Stimulated activated CD4-positive, alpha-beta T cell treated with anti-CD3 and anti-CD28 coated beads, Interleukin-1b, Interleukin-23, amount 100 ng/mL, for 4 hours (primary cell): ENCODE measurements at places on chromosomes 4 and X.

- DNase-seq: no peak
These were observed 142.9 kb upstream of the MBNL3 start for GRCh38 chrX:132631579-132632232.

DNA sequence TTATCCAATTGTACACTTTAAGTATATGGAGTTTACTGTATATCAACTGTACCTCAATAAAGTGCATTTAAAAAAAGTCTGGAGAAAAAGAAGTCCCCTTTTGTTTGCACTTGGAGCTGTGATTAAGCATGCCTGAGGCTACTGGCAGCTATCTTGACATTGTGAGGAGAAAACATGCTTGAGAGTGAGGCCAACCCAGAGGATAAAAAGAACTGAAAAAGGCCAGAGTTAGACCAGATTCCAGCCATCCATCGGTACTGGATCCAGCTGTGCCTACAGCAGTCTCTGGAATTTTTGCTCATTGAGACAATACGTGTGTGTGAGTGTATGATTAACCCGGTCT, 57.4 kb downstream of the LGI2 start:
- no peak for DNase-seq

GRCh38 chr4:38782452-38783108, at the start of gene TLR10:
TLR10 (minus strand) TSS chr4:38782990; CDS start chr4:38775590, 7,400 bp downstream.
- DNase-seq: no peak

DNA sequence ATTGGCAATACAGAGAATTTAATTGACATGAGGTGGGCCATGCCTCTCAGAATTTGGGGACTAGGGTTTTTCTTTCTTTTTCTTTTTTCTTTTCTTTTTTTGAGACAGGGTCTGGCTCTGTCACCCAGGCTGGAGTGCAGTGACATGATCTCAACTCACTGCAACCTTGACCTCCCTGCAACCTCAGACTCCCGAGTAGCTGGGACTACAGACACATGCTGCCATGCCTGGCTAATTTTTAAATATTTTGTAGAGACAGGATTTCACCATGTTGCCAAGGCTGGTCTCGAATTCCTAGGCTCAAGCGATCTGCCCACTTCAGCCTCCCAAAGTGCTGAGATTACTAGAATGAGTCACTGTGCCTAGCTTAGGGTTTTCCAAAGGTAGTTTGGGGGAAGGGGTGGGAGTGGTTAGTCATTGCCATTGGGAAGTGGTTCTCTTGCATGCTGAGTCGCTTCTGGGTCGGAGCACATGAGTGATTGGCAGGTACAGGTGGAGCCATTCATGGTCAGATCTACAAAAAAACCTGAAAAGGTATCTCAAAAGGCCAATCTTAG, 54.5 kb downstream of the MID2 start:
- no peak for DNase-seq

- DNase-seq: no peak
These were observed 321.6 kb downstream of the PPP3CA start for GRCh38 chr4:101025755-101026154.

DNA sequence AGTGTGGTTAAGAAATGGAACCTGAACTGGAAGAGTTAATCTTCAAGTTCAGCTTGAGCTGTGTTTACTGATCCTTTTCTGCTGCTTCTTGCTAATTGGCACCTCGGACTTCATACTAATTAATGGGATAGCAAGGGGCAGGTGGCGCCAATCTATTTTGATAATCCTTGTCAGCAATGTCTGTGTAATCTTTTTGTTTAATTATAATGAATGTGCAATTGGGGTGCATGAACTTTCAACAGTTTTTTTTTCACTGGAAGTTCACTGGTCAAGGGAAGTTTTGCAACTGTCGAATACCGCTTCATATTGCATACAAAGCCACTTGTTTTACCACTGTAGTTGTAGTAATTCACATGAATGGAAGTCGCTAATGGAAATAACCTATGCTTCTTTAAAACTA, 261.0 kb downstream of the BMPR1B start:
- DNase-seq: no peak

GRCh38 chr4:4631150-4631549, 89.3 kb upstream of the STX18 start:
- DNase-seq: no peak

GRCh38 chrX:22063284-22063683, 31.2 kb downstream of the PHEX start:
- peak; percentile 10 for DNase-seq

GRCh38 chr4:7266525-7267292, 74.4 kb downstream of the SORCS2 start:
- no peak for DNase-seq

DNA sequence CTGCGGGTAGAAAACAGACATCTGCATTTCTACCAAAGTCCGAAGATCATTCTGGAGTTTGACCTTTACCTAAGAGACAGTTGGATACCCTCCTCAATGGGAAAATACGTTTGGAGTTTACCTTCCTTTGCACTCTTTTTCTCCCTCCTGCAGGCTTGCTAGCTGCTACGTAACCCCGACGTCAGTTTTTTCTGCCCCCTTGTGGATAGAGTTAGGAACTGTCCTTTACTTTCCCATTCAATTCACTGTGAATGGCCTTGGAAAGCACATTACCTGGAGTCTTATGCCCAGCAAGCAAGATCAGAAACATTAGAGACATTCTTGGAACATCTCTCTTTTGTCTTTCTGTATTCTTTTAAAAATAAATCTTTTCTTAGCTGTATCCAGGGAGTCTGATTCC, 250.7 kb downstream of the NAP1L3 start:
- no peak for DNase-seq

- DNase-seq: no peak
These were observed 221.4 kb downstream of the TACR3 start for GRCh38 chr4:103498161-103499070.

GRCh38 chr4:158801677-158802076, 32.9 kb downstream of the FNIP2 start:
- no peak for DNase-seq

GRCh38 chr4:173130687-173131086, 37.9 kb upstream of the GALNT7 start:
- no peak for DNase-seq

DNA sequence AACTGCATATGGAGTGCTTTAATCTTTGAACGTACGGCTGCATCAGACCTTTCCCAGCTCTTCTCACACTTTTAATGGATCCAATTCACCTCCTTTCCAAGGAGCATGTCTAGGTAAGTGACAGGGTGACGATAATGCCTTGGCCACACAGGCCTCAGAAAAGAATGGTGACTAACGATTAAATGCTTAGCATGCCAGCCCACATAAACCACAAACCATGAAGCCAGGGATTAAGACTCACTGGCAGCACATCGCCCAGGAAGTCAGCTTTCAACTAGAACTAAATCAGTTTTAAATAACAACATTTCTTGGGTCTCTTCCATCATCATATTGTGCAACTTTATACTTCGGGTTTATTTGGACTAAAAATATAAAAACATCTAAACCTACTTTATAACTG, 28.7 kb downstream of the INPP4B start:
- DNase-seq: peak; percentile 5

DNA sequence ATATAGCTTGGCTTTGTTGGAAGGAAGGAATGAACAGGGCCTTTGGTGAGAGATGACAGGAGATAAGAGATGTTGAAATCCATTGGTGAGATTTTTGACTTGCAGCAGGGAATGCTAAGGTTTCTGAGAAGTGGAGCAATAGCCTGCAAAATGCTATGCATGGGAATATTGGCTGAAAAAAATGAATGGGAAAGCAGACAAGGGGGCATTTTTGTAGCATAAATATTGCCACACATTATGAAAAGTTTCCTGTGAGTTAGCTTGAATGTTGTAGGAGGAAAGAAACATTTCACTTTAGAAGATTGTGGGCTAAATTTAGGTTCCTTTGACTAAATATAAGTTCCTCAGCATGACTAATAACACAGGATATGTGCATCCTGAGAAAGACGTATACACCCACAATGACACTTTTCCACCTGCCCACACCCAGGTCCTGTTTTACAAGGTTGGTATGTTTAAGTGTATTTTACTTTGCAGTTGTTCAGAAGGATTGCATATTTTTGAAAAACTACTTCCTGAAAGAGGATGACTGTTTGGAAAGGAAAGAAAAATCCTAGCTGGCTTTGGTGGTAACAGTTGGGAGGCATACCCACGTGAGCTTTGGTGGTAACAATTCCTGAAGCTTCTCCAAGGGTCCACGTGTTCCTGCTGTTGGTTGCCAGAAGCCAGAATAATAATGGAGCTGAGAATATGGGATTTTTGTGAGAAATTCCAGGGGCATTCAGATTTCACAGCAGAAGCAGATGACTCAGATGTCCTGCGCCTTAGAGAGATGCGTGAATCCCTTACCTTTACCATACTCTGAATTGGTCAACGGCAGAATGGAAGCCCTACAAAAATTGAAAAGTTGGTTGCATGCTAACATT, 28.5 kb downstream of the PHEX start:
- no peak for DNase-seq
